ENCODE measurements at places on chromosomes 3 and 15.

- DNase-seq: no peak
- no peaks in the 10 kb centered on the region for H3K36me3 ChIP-seq
- H3K27ac ChIP-seq: no peak overlapping the region
- H3K27me3 ChIP-seq: no peaks in the 10 kb centered on the region
- no peaks in the 10 kb centered on the region for H3K4me1 ChIP-seq
- H3K4me3 ChIP-seq: no peak overlapping the region
Measured at GRCh38 chr3:13623101-13623654, 74.3 kb downstream of the FBLN2 start.

DNA sequence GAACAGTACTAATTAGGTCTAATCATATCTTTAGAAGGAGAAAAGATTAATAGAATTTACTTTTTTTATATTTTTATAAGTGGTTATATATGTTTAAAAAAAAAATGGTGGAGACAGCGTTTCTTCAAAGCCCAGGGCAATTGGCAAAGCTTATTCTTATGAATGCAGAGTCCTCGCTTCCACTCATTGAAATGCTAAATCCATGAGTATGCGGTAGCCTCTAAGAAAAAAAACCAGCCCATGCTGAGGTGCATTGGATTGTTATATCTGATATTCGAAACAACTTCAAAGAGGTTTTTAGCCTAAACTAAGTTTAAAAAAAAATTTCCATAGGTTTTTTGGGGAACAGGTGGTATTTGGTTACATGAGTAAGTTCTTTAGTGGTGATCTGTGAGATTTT lies 142.8 kb downstream of the GOLIM4 start:
- no peaks in the 10 kb centered on the region for H3K36me3 ChIP-seq
- no peak for DNase-seq
- H3K27ac ChIP-seq: no peak overlapping the region

DNA sequence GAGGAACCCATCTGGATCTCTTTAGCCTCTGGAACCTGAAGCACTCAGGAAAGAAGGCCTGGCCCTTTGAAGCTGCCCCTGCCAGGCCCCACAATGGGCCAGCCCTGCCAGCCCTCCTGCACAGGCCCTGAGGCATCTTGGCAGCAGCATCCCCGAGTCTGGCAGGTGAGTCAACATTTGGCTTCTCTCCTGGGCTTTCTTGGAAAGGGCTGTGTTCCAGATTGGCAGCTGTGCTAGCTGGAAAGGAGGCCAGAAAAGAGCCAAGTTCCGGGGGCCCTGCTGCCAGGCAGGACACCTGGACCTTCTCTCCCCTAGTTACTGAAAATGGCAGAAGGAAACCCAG lies 187.2 kb downstream of the SHQ1 start:
- H3K27ac ChIP-seq: no peak overlapping the region
- DNase-seq: peak; percentile 89
- no peaks in the 10 kb centered on the region for H3K27me3 ChIP-seq
- no peaks in the 10 kb centered on the region for H3K36me3 ChIP-seq
- H3K4me1 ChIP-seq: peaks cover 8% of the 10 kb centered on the region
- no peak overlapping the region for H3K4me3 ChIP-seq

- no peaks in the 10 kb centered on the region for H3K4me1 ChIP-seq
- H3K36me3 ChIP-seq: no peaks in the 10 kb centered on the region
- H3K4me3 ChIP-seq: no peak overlapping the region
- H3K27ac ChIP-seq: no peak overlapping the region
- no peaks in the 10 kb centered on the region for H3K27me3 ChIP-seq
- no peak for DNase-seq
Measured at GRCh38 chr3:14915636-14916222, 31.7 kb upstream of the NR2C2 start.

GRCh38 chr15:65888981-65889380 lies 19.7 kb downstream of the RAB11A start:
- H3K27ac ChIP-seq: no peak overlapping the region
- no peaks in the 10 kb centered on the region for H3K27me3 ChIP-seq
- peaks cover 27% of the 10 kb centered on the region for H3K36me3 ChIP-seq

DNA sequence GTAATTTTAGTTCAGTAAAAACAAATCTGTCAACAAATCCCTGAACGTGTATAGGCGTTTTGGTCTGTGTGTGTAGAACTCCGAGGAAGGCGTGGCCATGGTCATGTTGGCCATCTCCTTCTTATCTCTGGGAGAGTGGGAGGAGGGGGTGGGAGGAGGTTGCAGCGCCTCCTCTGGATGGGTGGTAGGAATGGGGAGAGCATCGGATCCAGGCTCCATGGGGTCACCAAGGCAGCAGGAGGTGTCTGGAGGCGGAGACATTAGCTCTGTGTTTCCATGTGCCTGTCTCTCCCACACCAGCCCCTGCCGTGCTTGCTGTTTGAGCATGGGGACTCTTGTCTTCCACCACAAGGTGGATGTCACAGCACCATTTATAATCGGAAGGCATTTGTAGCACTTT lies 34.5 kb upstream of the TRPM1 start:
- no peaks in the 10 kb centered on the region for H3K4me1 ChIP-seq
- H3K4me3 ChIP-seq: no peak overlapping the region
- no peaks in the 10 kb centered on the region for H3K36me3 ChIP-seq
- DNase-seq: no peak

DNA sequence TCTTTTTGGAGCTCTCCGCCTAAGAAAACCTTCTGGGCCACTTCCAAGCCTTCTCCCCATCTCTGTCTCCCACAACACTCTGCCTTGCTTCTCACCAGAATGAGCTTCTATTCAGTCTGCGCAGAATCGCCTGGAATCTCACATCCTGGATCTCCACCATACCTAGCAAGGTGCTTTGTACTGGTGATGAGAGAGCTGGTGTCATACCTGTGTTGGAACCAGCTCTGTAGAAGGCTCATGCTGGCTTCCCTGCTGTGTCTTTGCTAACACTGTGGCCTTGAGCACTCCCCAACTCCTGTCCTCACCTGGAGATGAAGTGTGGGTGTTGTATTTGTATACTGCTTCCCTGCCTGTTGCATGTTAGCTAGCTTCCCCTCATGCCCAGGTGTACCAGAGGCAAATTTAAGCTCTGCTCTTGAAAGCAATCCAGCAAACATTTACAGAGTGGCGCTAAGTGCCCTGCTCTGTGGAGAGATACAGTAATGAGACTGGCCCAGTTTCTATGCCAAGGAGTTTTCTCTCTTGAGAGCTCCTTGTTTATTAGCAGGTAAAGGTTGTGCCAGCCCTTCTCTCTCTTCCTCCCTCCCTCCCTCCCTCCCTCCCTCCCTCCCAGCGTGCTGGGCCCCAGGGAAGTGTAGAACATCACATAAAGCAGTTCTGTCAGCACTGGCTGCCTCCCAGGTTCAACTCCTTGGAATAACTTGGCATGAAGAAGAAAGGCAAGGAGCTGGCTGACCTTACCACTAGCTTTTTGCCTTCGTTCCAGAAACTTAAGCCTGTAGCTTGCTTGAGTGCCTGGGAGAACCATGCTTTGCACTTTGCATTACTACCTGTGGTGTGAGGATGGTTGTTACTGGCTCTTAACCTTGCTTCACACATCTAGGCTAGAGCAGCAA lies 54.9 kb downstream of the TRIM71 start:
- DNase-seq: no peak
- no peak overlapping the region for H3K27ac ChIP-seq
- H3K27me3 ChIP-seq: no peaks in the 10 kb centered on the region

GRCh38 chr15:58038426-58039078 lies 27.0 kb downstream of the ALDH1A2 start:
- H3K4me3 ChIP-seq: no peak overlapping the region
- H3K4me1 ChIP-seq: no peaks in the 10 kb centered on the region
- no peaks in the 10 kb centered on the region for H3K27me3 ChIP-seq
- no peak for DNase-seq

GRCh38 chr3:174444391-174444790 lies 414.7 kb upstream of the NAALADL2 start:
- no peak for DNase-seq
- H3K27ac ChIP-seq: no peak overlapping the region
- H3K4me3 ChIP-seq: no peak overlapping the region

DNA sequence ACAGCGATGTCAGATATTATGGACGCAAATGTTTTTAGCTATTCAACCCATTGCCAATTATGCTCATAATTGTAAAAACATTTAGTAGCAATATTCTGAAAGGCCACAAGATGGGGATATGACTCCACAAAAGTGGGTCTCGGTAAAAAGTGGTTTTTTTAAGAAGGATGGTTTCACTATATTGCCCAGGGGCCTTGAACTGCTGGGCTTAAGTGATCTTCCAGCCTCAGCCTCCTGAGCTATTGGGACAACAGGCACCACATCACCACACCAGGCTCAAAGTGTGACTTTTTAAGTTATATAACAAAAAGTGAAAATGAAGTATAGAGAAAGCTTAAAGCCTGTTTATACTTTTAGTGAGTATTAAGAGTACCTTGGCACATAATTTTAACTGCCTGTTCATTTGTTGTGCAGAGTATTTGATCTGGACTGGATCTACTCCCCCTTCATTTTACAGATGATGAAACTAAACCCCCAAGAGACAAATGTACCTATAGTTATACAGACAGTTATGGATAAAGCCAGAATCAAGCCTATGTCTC lies 9.4 kb downstream of the NAA50 start:
- H3K27ac ChIP-seq: no peak overlapping the region
- H3K36me3 ChIP-seq: no peaks in the 10 kb centered on the region
- no peak for DNase-seq
- H3K4me3 ChIP-seq: no peak overlapping the region

DNA sequence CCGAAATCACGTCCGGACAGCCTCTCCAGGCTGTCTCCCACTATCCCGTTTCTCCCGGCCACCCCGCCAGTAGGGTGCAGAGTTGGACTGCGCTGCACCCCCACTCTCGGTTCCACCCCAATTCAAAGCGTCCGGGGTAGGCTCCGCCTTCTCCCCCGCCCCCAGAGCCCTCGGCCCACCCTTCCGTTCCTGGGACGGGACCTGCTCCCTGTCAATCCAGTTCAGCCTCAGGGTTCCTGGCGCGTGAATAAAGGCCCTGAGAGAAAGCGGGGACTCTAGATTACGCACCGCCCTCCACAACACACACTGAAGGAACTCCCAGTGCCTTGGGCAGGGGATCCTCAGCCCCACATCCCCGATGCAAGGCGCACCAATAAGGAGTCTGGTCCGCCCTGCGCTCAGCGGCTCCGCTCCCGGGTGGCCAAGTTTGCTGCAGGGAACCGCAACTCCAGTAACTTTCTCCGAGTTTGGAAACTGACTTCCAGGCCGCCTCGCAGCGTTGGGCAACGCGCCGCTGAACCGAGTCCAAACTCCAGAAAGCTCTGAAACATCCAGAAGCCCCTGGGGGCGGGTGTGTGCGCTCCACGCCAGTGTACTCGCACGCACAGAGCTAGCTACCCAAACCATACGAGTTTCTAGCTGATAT lies 1.9 kb downstream of the ADAMTS9 start:
- H3K4me3 ChIP-seq: peak overlapping the region; percentile 68
- no peaks in the 10 kb centered on the region for H3K27me3 ChIP-seq
- DNase-seq: peak; percentile 73
- H3K27ac ChIP-seq: peak overlapping the region; percentile 97
- no peaks in the 10 kb centered on the region for H3K36me3 ChIP-seq

DNA sequence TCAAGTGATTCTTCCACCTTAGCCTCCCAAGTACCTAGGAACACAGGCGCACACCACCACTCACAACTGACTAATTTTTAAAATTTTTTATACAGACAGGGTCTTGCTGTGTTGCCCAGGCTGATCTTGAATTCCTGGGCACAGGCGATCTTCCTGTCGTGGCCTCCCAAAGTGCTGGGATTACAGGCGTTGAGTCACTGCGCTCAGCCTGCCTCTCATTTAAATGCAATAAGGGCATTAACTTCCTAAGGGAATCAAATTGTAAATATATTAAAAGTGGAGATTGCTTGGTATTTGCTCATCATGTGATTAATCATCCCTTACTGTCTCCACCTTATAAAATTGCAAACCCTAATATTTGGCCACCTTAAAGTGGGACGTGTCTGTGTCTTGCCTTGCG lies 65.2 kb downstream of the PGPEP1L start:
- peak overlapping the region; percentile 95 for H3K27ac ChIP-seq
- DNase-seq: no peak
- H3K4me1 ChIP-seq: peaks cover 28% of the 10 kb centered on the region
- H3K36me3 ChIP-seq: peaks cover 76% of the 10 kb centered on the region

DNA sequence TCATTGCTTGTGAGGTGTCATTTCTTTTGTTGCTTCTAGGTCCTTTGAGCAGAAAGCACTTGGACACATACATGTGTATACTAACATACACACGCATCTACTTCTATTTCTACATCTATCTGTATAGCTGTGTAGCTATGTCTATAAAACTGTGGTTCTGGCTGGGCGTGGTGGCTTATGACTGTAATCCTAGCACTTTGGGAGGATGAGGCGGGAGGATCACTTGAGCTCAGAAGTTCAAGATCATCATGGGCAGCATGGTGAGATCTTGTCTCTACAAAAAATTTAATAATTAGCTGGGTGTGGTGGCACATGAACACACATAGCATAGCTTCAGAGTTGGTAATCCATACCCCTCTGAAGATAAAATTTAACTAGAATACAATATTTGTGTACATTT lies 65.0 kb upstream of the MAGI1 start:
- no peak for DNase-seq
- no peak overlapping the region for H3K4me3 ChIP-seq
- H3K36me3 ChIP-seq: no peaks in the 10 kb centered on the region
- H3K4me1 ChIP-seq: no peaks in the 10 kb centered on the region
- H3K27ac ChIP-seq: no peak overlapping the region
- H3K27me3 ChIP-seq: no peaks in the 10 kb centered on the region

DNA sequence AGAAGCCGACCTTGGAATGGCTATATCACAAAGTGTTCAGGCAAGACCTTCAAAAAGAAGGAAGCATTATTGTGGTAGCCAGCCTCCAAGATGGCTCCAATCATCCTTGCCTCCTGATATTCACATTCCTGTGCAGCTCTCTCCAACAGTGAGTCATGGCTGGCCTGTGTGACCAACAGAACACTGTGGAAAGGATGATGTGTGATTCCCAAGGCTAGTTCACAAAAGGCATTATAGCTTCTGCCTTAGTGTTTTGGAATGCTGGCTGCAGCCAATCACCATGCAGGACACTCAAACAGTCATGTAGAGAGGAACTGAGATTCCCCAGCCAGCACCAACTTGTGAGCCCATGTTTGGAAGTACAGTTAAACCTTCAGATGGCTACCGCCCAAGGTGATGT lies 102.6 kb downstream of the EFL1 start:
- H3K27me3 ChIP-seq: no peaks in the 10 kb centered on the region
- H3K36me3 ChIP-seq: peaks cover 38% of the 10 kb centered on the region
- no peak overlapping the region for H3K27ac ChIP-seq
- H3K4me3 ChIP-seq: no peak overlapping the region
- no peak for DNase-seq
- H3K4me1 ChIP-seq: no peaks in the 10 kb centered on the region
